Hepatocyte (in vitro differentiated cells): ENCODE measurements at places on chromosomes 7 and 10.

DNA sequence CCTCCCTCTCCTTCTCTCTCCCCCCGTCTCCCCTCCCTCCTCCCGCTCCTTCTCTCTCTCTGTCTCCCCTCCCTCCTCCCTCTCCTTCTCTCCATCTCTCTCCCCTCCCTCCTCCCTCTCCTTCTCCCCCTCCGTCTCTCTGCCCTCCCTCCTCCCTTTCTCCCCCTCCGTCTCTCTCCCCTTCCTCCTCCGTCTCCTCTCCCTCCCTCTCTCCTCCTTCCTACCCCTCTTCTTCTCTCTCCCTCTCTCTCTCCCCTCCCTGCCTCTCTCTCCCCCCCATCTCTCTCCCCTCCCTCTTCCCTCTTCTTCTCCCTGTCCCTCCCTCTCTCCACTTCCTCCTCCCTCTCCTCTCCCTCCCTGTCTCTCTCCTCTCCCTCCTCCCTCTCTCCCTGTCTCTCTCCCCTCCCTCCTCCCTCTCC is 32.2 kb downstream of the AP5Z1 start:
- H3K4me3 ChIP-seq: no peak overlapping the region
- no peak for DNase-seq
- peak overlapping the region; percentile 37 for H3K27ac ChIP-seq

DNA sequence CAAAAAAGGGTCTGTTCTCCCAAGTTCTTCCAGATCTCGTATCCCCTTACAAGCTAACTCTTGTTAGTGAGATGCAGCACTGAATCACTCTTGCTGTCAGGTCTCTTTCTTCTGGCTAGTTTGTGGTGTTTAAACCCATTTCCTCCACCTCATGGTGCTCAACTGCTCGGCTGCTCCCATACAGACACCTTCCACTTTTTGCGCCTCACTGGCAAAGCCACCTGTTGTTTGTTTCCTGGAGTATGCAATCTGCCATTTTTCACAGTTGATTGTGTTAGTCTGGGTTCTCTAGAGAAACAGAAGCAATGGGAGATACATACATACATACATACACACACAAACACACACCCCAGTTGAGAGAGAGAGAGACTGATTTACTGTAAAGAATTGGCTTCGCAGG is 124.4 kb upstream of the SP8 start:
- no peak for DNase-seq
- H3K27ac ChIP-seq: no peak overlapping the region
- H3K27me3 ChIP-seq: no peaks in the 10 kb centered on the region

DNA sequence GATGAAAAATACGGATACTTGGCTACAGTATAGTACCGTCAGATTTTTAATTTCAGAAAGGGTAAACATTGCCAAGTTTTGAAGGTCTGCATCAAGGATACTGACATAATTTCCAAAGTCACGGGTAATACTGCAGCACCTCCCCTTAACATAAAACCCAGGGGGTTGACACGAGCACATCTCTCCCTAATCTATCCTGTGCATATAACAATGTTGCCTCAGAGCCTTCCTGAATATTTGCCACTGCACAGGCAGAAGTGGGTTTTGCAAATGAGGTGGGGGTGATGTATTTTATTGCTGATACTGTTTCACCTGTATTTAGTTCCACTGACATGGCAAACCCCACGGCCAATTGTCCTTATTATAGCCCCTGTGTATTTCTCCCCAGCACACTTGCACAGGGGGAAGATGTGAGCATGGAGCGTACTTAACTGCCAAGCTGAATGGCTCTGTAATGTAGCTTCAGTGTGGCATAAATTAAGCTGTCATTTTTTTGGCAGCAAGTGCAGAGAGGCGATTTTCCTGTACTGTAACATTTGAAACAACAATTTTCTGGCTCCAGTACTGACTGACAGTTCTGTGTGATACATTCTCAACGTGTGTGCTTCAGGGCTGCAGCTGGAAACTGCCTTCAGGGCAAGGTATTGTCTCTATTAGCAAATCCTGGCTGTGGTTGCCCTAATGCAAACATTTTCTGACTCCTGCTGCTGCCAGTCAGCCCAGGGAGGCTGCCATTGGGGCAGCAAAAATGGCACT is 299.6 kb upstream of the SP4 start:
- no peaks in the 10 kb centered on the region for H3K27me3 ChIP-seq
- H3K4me3 ChIP-seq: no peak overlapping the region
- no peaks in the 10 kb centered on the region for H3K36me3 ChIP-seq
- H3K4me1 ChIP-seq: peaks cover 8% of the 10 kb centered on the region

- no peak for DNase-seq
- H3K4me1 ChIP-seq: no peaks in the 10 kb centered on the region
- no peak overlapping the region for H3K4me3 ChIP-seq
- H3K36me3 ChIP-seq: no peaks in the 10 kb centered on the region
- H3K27ac ChIP-seq: no peak overlapping the region
Observed at GRCh38 chr7:43155636-43156035, 43.2 kb downstream of the HECW1 start.
